RPMI8226 (cell line): ENCODE measurements at places on chromosomes 3 and 15.

DNA sequence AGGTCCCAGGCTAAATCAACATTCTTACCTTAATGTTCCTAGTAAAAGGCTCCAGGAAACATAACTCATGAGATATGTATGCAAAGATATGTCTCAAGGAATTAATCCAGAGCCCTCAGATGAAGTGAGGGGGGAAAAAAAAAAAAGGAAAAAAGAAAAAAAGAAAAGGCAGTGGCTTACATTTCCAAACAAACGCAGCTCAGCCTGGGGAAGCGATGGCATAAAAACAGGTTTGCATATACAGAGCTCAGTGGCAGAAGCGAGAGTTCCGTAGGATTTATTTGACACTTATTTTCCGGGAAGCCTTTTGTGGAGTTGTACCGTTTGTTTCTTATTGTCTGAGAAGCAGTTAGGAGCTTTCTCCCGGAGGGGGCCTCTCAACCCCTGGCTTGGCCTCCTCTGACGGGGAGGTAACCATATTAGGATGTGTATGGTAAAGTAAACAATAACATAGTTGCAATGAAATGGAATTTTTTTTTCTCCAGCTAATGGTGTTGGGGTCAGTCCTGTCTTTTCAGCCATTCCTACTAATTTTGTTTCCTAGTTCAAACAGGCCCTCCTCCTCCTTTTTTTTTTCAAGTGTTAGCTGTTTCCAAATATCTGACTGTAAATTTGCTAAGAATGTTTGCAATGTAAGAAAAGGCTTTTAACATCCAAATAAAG lies 338.6 kb downstream of the FOXP1 start:
- no peak for DNase-seq

DNA sequence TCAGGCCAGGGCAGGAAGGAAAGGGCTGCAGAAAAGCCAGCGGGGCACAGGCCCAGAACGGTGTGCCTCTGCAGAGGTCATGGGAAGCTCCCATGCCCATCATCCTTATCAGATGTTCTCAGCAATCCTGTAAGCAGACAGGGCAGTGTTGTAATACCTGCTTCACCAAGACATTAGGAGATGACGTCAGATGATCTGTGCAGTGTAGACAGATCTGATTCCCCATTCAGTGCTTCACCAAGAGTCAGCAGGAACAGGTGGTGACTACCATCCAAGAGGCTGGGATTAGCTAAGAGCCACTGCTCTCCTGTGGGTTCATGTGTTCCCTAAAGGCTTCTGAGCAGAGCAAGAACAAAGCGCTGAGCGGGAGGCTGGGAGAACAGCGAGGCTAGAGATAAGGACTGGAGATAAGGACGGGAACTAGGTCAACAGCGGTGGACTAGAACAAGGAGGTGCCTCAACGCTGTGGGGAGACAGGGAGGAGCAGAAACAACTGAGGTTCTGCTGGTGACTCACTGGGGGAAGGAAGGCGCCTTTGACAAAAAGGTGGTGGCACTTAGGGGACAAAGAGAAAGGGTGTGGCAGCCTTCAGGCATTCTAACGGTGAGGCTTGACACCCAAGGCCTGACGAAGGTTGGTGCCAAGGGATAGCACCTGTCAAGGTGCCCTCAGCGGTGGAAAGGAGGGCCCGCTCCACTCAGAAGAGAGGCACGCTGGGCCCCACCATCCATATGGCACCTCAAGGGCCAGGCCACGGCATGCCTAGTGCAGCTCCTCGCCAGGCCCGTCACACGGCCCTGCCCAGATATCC lies 28.4 kb downstream of the CCDC12 start:
- no peak for DNase-seq

GRCh38 chr3:134617608-134618477 lies 33.0 kb downstream of the KY start:
- DNase-seq = no peak

DNA sequence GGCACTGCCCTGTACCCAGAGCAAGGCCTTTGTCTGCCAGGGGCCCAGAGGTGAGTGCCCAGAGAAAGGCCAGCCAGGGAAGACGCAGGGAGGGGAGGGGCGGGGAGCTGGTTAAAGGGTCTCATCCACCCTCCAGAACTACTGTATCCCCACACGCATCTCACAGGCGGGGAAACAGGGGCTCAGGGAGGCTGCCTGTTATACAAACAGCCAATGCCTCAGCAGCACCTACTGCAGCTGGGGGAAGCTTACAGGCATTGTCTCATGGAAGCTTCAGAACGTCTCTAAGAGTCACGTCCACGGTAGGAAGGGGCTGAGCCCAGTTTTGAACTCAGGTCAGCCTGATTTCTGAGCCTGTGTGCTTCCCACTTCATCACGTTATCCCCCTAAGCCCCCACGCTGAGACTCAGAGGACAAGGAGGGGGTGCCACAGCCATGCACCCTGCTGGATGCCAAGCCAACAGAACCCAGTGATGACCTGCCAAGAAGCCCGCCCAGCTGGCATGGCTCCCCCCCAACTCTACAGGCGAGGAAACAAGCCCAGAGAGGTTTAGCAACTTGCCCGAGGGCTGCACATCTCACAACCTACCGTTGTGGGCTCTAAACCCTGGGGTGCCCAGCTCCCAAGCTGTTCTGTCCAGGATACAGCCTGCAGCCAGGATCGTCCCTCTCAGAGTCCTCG lies 54.5 kb downstream of the IQSEC1 start:
- peak; percentile 60 for DNase-seq

GRCh38 chr3:35648347-35648746 lies 9.0 kb downstream of the ARPP21 start:
- no peak for DNase-seq
